ENCODE measurements at places on chromosomes 11 and 22.

DNA sequence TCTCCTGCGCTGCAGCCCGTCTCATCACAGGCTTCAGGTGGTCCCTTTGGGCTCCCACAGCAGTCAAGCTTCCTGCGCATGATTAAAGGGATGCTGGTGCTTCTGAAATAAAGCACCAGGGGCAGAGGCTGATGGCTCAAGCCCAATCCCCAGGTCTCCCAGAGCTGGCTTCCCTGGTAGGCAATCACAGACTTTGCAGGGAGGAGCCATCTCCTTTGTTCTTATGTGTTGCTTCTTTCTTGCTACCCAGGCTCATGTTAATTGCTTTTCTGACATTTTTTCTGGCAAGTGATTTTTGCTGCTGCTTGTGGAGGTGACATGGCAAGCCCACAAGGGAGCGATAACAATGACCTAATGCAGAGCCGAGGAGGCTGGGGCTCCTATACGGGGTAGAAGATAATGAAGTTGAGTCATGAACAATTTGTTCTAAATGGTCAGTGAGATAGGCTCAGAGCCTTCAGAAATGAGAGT is 25.2 kb upstream of the PLET1 start:
- H3K27me3 ChIP-seq: no peaks in the 10 kb centered on the region
- no peak overlapping the region for H3K4me3 ChIP-seq
- no peaks in the 10 kb centered on the region for H3K36me3 ChIP-seq
- no peaks in the 10 kb centered on the region for H3K4me1 ChIP-seq
- no peak overlapping the region for H3K27ac ChIP-seq

DNA sequence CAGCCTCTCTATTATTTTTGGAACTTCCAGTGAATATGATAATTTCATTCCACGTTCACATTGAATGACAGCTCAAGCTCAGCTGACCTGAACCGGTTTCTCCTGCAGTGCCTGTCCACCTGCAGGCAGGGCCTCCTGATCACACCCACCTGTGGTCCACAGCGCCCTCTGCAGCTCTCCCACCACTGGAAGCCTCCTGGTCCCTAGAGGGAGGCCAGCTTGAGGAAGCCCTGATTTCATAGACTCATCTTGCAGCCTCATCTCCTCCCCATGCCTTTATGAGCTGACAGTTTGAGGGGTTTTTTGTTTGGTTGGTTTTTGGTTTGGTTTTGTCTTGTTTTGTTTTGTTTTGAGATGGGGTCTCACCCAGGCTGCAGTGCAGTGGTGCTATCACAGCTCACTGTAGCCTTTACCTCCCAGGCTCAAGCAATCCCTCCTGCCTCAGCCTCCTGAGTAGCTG is 29.9 kb upstream of the MALAT1 start:
- no peaks in the 10 kb centered on the region for H3K36me3 ChIP-seq
- peak; percentile 44 for DNase-seq
- no peak overlapping the region for H3K27ac ChIP-seq
- H3K4me1 ChIP-seq: peaks cover 18% of the 10 kb centered on the region
- H3K27me3 ChIP-seq: no peaks in the 10 kb centered on the region
- H3K4me3 ChIP-seq: no peak overlapping the region

DNA sequence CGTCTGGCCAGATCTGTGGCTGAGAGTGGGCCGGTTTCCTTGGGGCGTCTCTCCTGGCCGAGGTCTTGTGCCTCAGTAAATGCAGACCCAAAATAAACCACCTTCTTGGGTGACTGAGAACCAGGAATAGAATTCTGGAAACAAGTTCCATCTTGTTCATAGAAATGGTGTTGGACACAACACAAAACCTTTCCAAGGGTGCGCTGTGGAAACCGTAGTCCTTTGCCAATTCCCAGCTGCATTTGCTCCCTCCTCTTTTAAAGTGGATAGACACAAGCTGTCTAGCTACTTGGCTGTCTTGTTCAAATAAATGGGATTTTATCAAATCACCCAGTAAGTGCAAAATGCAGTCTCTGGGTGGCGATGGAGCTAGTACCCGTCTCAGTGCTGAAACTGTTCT is 300.2 kb downstream of the SHANK2 start:
- H3K4me1 ChIP-seq: no peaks in the 10 kb centered on the region
- no peak overlapping the region for H3K27ac ChIP-seq
- no peaks in the 10 kb centered on the region for H3K27me3 ChIP-seq
- no peaks in the 10 kb centered on the region for H3K36me3 ChIP-seq

DNA sequence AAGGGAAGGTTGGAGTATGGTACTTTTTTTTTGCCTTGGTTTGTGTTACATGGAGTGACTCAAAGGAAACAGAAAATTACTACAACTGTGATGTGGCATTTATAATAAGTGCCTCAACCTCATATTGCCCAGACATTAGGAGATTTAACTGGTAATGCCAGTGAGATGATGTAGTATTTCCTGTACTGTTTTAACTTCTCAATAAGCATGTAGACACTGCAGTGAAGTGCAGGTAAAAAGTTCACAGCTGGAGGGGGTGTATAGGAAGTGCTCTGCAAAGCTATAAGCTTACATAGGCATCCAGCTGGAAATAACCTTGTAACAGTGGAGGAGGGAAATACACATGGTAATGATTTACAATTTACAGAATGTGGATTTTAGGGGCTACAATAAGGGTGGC is 138.2 kb upstream of the MTMR2 start:
- peak overlapping the region; percentile 38 for H3K27ac ChIP-seq
- peaks cover 11% of the 10 kb centered on the region for H3K36me3 ChIP-seq
- peaks cover 21% of the 10 kb centered on the region for H3K4me1 ChIP-seq
- H3K4me3 ChIP-seq: no peak overlapping the region

GRCh38 chr11:75481223-75481921 is 44.4 kb downstream of the GDPD5 start:
- H3K4me1 ChIP-seq: no peaks in the 10 kb centered on the region
- DNase-seq: no peak
- H3K36me3 ChIP-seq: no peaks in the 10 kb centered on the region
- H3K27ac ChIP-seq: no peak overlapping the region
- no peak overlapping the region for H3K4me3 ChIP-seq

DNA sequence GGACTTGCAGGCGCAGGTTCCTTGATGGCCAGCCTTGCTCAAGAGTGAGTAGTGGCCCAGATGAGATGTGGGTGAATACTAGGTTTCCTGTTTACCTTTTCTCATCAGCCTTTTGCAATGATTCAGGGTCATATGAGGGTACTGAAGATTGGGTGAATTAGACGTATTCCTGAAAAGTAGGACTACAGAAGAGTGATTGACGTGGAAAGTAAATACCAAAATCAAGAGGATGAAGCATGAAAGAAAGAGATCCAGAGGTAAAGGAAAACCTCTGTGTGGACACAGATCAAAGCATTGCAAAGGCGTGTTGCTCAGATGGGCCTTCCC is 59.9 kb downstream of the CYB5R2 start:
- no peak overlapping the region for H3K27ac ChIP-seq
- DNase-seq: no peak
- H3K4me1 ChIP-seq: no peaks in the 10 kb centered on the region
- no peaks in the 10 kb centered on the region for H3K27me3 ChIP-seq
- H3K4me3 ChIP-seq: no peak overlapping the region
- H3K36me3 ChIP-seq: peaks cover 5% of the 10 kb centered on the region

GRCh38 chr22:46581538-46582244 is 38.5 kb upstream of the GRAMD4 start:
- H3K36me3 ChIP-seq: no peaks in the 10 kb centered on the region
- no peak overlapping the region for H3K4me3 ChIP-seq
- no peak for DNase-seq
- H3K27me3 ChIP-seq: no peaks in the 10 kb centered on the region
- H3K27ac ChIP-seq: no peak overlapping the region
- H3K4me1 ChIP-seq: peaks cover 14% of the 10 kb centered on the region

GRCh38 chr11:98701541-98701940 is 319.2 kb upstream of the CNTN5 start:
- H3K4me3 ChIP-seq: no peak overlapping the region
- H3K36me3 ChIP-seq: no peaks in the 10 kb centered on the region
- H3K4me1 ChIP-seq: no peaks in the 10 kb centered on the region
- H3K27ac ChIP-seq: no peak overlapping the region
- DNase-seq: no peak

DNA sequence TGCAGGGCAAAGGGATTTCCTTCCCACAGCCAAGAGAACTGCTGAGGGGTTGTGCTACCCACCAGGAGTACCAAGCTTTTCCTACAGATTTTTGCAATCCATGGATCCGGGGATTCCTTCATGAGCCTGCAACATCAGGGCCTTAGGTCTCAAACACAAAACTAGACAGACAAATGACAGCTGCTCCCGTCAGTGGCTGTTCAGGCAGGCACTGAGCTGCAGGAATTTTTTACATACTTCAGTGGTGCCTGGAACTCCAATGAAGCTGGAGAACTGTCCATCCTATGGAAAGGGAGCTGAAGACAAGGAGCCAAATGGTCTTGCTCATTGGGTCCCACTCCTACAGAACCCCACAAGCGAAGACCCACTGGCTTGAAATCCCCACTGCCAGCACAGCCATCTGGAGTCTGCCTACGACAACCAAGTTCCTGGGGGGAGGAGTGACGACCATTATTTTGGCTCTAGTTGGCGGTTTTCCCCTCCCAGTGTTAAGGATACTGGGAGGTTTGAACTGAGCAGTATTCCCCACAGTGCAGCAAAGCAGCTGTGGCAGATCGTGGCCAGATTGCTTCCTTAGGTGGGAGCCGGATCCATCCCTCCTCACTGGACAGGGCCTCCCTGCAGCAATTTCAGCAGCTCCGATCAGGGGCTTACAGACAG is 157.7 kb upstream of the TMEM45B start:
- no peaks in the 10 kb centered on the region for H3K27me3 ChIP-seq
- DNase-seq: no peak
- H3K4me3 ChIP-seq: no peak overlapping the region
- H3K27ac ChIP-seq: no peak overlapping the region
- no peaks in the 10 kb centered on the region for H3K36me3 ChIP-seq

- DNase-seq: no peak
- H3K4me3 ChIP-seq: no peak overlapping the region
- H3K27me3 ChIP-seq: no peaks in the 10 kb centered on the region
- no peaks in the 10 kb centered on the region for H3K4me1 ChIP-seq
Measured at GRCh38 chr11:2077061-2077802, 62.0 kb downstream of the IGF2 start.

DNA sequence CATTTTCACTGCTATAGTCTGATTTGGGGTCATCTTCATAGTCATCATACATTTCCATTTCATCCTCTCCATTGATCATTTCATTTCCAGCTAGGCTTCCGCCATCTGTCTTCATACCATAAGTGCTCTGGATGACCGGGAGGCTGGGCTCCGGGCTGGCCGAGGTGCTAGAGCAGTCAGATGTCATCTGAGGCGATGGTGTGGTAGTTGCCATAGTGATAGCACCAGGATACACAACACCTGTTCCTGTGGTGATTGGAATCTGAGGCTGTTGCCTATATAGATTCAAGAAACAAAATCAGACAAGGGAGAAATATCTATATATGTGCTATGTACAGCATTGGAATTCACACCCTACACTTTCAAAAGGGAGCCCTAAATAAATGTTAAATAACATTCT is 383.5 kb downstream of the SOX6 start:
- no peak overlapping the region for H3K27ac ChIP-seq
- DNase-seq: no peak
- no peaks in the 10 kb centered on the region for H3K27me3 ChIP-seq
- no peaks in the 10 kb centered on the region for H3K4me1 ChIP-seq

- no peaks in the 10 kb centered on the region for H3K4me1 ChIP-seq
- H3K4me3 ChIP-seq: no peak overlapping the region
- DNase-seq: no peak
- H3K27ac ChIP-seq: no peak overlapping the region
- H3K27me3 ChIP-seq: no peaks in the 10 kb centered on the region
Measured at GRCh38 chr22:28207281-28208030, 288.4 kb upstream of the PITPNB start.

DNA sequence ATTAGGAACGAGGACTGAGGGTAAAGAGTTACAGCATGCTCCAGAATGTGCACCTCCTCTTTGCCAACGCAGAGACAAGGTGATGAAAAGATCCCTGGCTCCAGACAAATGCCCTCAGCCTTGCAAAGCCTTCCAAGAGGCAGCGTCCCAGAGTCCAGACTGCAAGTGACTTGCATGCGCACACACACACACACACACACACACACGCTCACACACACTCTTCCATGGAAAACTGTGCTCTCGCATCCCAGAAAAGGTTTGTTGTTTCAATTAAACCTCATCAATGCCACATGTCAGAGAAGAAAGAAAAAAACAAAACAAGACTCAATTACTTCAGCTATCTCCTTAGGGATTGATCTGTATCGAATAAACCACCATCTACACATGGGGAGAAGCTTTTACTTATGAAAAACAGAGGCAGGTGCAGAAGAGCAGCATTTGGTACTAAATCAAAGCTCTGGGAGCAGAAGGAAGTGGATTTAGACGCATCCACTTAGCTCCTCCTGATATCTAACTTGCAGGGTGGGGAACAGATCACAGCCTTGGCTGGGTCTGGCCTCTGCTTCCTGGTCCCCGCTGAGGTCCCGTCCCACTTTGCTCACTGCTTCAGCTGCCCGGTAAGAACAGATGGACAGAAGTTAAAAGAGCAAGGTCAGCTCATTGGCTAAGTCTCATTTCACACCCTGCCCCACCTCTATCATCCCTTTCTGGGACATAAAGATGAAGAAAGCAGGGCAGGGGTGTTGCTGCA is 249.8 kb upstream of the BLID start:
- H3K27me3 ChIP-seq: no peaks in the 10 kb centered on the region
- H3K4me1 ChIP-seq: no peaks in the 10 kb centered on the region
- no peak overlapping the region for H3K27ac ChIP-seq
- H3K4me3 ChIP-seq: no peak overlapping the region

- no peak overlapping the region for H3K27ac ChIP-seq
- peaks cover 22% of the 10 kb centered on the region for H3K4me1 ChIP-seq
- no peak overlapping the region for H3K4me3 ChIP-seq
- H3K36me3 ChIP-seq: no peaks in the 10 kb centered on the region
- DNase-seq: no peak
- H3K27me3 ChIP-seq: no peaks in the 10 kb centered on the region
Measured at GRCh38 chr22:26665813-26666231, 8.4 kb downstream of the MIAT start.

- no peaks in the 10 kb centered on the region for H3K36me3 ChIP-seq
- H3K4me3 ChIP-seq: no peak overlapping the region
- DNase-seq: no peak
- no peak overlapping the region for H3K27ac ChIP-seq
- H3K4me1 ChIP-seq: no peaks in the 10 kb centered on the region
Measured at GRCh38 chr11:67534070-67534679, 10.9 kb upstream of the CABP2 start.

- no peaks in the 10 kb centered on the region for H3K4me1 ChIP-seq
- no peaks in the 10 kb centered on the region for H3K27me3 ChIP-seq
- no peak overlapping the region for H3K27ac ChIP-seq
- no peaks in the 10 kb centered on the region for H3K36me3 ChIP-seq
- DNase-seq: no peak
Measured at GRCh38 chr22:23375031-23375827, 194.9 kb downstream of the BCR start.

DNA sequence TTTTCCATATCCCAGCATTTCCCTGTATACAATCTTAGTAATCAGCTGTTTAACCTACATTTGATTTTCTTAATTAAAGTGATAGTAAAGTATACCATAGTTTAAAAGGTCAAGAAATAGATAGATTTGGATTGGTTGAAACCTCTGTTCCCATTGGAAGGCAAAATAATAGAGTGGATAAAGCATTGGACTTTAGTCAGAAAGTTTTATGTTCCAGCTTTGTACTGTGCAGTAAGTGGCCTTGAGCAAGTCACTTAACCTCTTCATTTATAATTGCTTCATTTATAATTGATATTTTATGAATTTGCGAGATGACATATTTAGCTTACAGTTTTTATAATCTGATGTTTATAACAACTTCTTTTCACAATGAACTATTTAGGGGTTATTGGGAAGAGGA is 3.6 kb downstream of the ZFP91 start:
- no peak for DNase-seq
- peaks cover 9% of the 10 kb centered on the region for H3K36me3 ChIP-seq
- no peak overlapping the region for H3K27ac ChIP-seq
- H3K4me1 ChIP-seq: peaks cover 38% of the 10 kb centered on the region
- H3K4me3 ChIP-seq: no peak overlapping the region

- no peak overlapping the region for H3K27ac ChIP-seq
- no peaks in the 10 kb centered on the region for H3K27me3 ChIP-seq
- DNase-seq: no peak
Measured at GRCh38 chr11:35838071-35838470, 105.8 kb upstream of the LDLRAD3 start.
